ENCODE measurements at places on chromosomes 7 and 10.

DNA sequence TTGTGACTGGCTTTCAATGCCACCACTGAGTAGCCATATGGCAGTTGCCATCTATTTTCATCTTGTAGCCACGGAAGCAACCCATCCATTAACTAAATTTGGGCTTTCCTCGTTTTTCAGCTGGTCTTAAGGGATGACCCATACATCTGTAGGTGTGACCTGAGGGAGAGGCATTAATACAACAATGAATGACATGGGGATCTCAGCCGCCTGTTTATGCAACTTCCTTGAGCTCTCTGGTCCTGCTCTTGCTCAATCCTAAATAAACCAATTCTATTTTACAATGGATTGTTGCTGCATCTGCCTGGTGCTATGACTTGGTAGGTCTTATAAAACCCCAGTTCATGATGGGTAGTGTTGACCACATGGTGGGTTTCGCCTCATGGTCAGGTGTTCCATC is 21.9 kb upstream of the ADAM22 start:
- H3K4me3 ChIP-seq = no peak overlapping the region
- no peak for DNase-seq
- no peak overlapping the region for H3K27ac ChIP-seq
- no peaks in the 10 kb centered on the region for H3K36me3 ChIP-seq

- H3K4me3 ChIP-seq = no peak overlapping the region
- H3K36me3 ChIP-seq = no peaks in the 10 kb centered on the region
- H3K27me3 ChIP-seq = no peaks in the 10 kb centered on the region
Observed at GRCh38 chr7:83547526-83547925, 101.4 kb downstream of the SEMA3E start.

GRCh38 chr7:106793015-106793975 is 71.8 kb upstream of the PIK3CG start:
- H3K4me1 ChIP-seq = no peaks in the 10 kb centered on the region
- H3K27ac ChIP-seq = no peak overlapping the region

GRCh38 chr10:20949967-20950366 is 52.9 kb upstream of the NEBL start:
- no peak overlapping the region for H3K27ac ChIP-seq
- H3K4me3 ChIP-seq = no peak overlapping the region
- no peak for DNase-seq
- H3K36me3 ChIP-seq = no peaks in the 10 kb centered on the region
- H3K4me1 ChIP-seq = no peaks in the 10 kb centered on the region

DNA sequence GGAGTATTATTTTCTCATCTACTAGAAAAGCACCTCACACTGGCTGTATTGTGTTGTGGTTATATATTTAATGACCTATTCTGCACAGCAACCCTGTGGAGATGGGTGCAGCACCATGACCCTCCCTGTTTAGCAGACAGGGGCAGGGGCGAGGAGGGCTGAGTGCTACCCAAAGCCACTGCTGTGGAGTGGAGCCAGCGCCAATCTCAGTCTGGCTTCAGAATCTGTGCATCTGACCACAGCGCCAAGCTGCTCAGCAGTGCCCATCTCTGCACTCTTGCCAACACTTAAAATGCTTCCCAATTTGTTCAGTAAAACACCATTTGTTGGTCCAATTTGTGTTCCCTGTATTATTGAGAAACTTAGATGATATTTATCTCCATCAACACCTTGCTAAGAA is 239.1 kb downstream of the ZMYND11 start:
- no peak overlapping the region for H3K27ac ChIP-seq
- DNase-seq = peak; percentile 81
- no peak overlapping the region for H3K4me3 ChIP-seq
- H3K4me1 ChIP-seq = peaks cover 30% of the 10 kb centered on the region
- no peaks in the 10 kb centered on the region for H3K27me3 ChIP-seq
- H3K36me3 ChIP-seq = peaks cover 28% of the 10 kb centered on the region

DNA sequence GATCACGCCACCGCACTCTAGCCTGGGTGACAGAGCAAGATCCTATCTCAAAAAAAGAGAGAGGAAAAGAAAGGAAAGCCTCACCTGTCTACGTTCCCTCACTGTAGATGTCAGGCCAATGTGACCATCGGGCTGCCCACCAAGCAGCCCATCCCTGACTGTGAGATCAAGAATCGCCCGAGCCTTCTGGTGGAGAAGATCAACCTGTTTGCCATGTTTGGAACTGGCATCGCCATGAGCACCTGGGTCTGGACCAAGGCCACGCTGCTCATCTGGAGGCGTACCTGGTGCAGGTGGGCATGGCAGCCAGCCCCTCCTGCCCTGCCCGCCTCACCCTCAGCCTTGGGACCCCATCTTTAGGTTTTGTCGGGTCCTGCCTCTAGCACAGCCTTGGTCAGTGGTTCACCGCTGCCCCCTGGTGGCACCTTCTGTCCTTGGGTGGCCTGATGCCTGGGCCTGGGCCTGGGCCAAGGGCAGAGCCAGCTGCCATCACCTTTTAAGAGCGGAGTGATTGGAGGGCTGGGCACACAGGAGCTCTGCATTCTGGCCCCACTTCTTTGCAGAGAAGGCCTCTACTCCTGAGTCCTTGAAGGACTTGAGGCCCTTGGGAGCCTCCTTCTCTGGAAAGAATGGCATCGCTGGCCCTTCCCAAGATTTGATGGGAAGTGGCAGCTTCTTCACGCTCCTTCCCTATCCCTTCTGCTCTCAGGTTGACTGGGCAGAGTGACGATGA is 14.4 kb upstream of the AHCYL2 start:
- H3K36me3 ChIP-seq = no peaks in the 10 kb centered on the region
- DNase-seq = peak; percentile 97
- H3K27ac ChIP-seq = no peak overlapping the region
- H3K4me1 ChIP-seq = no peaks in the 10 kb centered on the region
- H3K27me3 ChIP-seq = no peaks in the 10 kb centered on the region
- H3K4me3 ChIP-seq = no peak overlapping the region
